NCI-H510A treated with DMSO at 0.1 percent for 48 hours (cell line): ENCODE measurements at places on chromosomes 5 and 9.

DNA sequence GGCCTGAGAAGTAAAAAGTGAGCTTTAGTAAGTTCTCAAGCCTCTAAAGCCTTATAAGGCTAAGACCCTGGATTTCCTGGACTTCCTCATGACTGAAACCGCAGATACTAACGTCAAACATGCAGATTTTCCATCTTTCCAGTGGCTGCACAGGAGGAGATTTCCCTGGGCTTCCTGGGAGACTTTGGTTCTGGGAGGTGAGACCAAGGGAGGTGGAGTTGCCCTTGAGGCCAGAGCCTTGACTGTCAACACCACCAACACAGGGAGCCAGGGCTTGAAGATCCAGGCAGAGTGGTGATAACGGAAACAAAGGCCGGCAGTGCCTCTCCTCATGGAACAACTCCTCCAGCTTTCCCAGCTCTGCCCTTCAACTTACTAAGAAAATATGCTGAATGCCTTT lies 144.7 kb upstream of the LRRTM2 start:
- DNase-seq, result no peak

DNA sequence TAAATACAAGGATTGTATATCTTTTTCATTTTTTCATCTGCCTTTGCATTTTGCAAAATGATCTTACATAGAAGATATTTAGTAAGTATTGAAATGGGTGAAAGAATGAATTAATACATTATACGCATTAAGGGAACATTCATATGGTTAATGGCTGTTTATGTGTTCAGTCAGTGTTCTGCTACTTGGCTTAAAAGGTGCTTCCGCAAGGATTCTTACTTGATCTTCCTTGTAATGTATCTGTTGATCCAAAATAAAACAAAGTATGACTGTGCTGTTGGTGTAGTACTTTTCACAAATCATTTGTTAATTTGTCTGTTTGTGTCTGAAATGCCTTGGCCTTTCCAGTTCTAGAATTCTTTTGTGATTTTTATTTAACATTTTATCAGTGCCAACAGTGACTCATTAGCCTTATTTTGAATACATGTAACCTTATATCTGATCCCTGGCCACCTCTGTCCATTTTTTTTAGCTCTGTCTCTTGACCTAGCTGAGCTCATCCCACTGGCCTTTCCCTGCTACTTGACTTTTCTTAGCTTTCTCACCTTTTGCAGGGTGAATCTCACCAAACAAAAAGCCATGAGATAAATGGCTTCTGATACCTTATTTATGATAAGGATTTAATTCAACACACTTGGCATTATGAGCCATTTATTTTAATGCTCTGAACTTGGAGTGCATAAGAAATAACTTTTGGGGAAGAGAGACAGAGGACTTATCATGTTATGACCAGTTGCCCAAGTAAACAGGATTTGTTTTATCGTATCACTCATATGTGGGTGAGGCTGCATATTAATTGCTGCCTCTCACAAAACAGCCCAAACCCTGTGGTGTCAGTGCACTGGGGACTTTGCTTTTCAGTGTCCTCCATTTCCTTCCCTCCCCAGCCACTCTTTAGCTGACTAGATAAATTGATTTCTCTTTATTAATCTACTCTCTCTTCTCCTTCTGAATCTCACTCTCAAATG lies 340.3 kb downstream of the KDM4C start:
- no peak for DNase-seq

GRCh38 chr5:150134198-150134588 lies 21.5 kb downstream of the PDGFRB start:
- DNase-seq, result no peak

DNA sequence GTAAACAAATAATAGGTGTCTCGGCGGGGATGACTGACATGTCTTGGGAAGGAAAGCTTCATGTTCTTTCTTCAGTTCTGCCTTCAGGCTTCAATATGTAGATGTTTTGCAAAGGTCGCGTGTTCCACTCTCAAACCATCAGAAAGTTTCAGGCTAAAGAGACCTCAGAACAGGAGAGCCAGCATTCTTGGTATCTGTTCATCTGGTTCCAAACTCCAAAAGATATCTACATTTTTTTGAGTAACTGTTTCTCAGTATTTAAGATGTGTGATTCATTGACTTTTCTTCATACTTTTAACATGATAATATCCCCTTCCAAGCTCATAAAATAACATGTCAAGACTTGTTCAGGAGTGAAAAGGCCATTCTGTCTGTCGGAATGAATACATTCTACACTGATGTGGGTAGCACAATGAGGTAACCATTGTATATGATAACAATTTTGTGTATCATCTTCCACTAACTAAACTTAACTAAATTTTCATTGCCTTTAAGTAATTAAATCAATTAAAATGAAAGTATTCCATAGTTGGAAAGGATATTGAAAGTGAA lies 183.6 kb downstream of the CFAP90 start:
- no peak for DNase-seq

- DNase-seq, result no peak
Observed at GRCh38 chr9:18786196-18786595, 246.8 kb downstream of the SAXO1 start.

DNA sequence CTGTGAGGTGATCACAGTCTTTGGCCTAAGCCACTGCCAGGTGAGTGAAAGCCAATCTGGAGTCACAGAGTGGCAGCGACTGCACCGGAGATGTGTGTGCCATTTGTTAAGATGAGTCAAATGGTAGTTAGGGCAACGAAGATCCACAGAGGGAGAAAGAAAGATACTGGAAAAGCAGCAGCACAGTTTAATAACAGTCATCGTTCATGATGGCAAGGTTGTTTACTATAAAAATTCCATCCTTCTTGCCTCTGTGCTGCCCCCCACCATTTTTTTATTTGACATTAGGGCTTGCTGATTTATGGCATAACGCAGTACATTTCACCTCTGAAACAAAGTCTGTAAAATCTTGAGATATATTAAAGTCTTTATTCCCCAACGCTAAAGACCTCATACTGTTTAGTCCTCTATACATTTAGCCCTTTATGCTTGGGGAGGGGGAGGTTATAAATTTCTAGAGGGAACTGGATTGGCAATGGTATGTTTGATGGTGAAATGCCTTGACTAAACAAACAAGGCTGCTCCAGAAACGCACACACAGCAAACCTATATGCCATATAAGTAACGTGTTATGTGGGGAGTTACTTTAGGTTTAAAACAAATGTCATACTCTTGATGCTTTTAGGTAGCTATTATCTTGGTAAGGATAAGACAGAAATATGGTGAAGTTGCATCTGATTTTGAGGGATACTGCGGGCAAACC lies 55.8 kb upstream of the ABL1 start:
- no peak for DNase-seq

DNA sequence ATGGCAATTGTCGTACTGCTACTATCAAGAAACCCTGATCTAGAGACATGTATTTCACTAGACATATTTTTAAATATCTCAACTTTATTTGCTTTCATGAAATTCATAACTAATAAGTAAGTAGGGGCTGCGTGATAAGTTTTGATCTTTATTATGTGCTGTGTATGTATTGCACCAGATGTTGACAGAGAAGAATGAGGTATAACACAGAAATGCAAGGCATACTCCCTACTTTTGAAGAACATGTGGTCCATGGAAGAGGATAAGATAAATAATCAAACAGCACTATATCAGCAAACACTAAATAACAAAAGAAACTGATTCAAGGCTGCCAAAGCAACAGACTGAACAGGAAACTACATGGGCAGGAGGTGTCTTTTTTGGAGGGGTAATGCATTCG lies 60.9 kb downstream of the FREM1 start:
- no peak for DNase-seq
